ENCODE measurements at places on chromosomes 6 and 20.

DNA sequence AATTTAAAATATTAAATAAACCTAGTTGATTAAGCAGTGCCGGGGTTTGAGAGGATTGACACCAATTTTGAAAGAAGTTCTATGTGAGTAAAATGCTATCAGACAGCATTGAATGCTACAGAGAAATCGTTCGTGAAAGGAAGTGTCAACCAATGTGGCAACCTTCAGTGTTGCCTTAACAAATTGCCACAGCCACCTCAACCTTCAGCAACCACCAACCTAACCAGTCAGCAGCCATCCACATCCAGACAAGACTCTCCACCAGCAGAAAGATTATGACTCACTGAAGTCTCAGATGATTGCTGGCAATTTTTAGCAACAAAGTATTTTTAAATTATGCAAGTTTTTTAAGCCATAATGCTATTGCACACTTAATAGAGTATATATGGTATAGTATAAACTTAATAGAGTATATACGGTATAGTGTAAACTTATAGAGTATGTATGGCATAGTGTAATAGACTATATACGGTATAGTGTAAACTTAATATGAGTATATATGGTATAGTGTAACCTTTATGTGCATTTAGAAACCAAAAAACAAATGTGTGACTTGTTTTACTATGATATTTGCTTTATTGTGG lies 65.3 kb upstream of the ID4 start:
- DNase-seq = no peak

DNA sequence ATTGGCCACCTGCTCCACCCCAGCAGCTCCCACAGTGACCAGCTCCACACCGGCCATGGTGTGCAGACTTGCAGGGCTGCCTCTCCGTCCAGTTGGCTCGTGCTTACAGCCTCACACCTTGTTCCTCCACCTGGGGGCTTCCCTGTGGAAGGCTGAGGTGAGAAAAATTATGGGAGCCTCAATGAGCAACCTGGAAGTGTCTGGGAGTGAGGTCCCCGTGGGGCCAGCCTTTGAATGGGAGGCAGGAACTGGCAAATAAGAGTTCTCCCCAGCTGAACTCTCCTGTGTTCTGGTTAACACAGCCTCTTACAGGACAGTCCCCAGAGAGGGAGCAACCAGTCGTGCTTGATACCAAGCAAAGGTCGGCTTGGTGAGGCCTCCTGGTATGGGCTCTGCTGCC lies 3.8 kb upstream of the PFDN4 start:
- no peak for DNase-seq

- DNase-seq = no peak
Observed at GRCh38 chr6:38514399-38514798, 125.3 kb downstream of the BTBD9 start.

DNA sequence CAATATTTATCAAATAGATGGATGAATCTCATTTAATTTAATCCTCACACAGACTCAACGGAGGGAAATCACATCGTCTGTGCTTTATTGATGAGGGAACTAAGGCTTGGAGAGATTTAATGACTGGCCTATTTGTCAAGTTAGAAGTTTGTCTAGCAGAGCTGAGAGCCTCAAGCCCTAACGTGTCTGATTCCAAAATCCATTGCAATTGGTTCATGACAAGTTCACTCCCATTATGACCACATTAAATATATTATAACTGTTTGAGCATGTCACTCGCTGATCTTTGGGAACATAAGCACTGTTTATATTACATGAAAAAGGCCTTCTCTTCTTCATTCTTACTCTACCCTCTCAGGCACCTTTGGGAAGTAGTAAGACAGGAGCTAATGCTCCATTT lies 89.4 kb upstream of the SIRPA start:
- no peak for DNase-seq

DNA sequence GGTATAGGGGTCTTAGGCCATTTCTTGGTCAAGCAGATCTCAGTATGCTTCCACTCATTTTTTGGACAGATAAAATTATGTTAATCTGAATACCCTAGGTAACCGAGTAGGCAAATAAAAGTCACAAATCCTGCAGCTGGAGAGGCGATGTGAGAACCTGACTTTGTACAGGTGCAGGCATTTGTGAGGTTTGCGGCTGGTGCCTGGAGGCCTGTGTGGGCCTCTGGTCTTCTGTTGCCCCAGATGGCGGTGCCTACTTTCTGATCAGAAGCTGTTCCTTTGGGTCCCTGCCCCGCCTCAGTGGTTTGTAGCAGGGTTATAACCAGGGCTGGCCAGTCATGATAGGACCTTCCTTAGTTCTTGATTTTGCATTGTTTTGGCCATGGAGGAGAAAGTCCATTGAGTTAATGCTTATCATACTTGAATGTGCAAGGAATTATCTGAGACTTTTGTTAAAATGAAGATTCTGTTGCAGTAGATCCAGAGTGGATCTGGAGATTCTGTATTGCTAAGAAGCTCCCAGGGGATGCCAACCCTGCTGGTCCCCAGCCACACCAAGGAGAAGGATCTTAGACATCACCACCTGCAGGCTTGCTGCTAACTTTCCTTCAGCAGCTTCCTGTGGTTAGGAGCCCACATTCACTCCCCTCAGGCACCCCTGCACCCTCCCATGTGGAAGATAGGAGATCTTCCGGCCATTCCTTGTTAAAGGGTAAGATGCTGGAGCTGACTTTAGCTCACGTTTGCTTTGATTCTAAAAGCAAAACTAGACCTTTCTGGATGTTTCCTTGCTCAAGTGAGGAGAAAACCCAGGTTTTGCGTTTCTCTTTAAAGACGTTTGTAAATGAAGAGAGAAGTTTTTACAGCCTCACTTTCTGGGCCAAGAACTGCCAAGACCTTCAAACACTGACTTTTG lies 50.7 kb downstream of the LRRC1 start:
- no peak for DNase-seq

GRCh38 chr6:70164556-70164955 lies 138.3 kb downstream of the COL9A1 start:
- no peak for DNase-seq

GRCh38 chr6:11218538-11219399 lies 13.7 kb downstream of the NEDD9 start:
- DNase-seq = no peak

- no peak for DNase-seq
Observed at GRCh38 chr6:37612475-37612874, 85.2 kb downstream of the MDGA1 start.

DNA sequence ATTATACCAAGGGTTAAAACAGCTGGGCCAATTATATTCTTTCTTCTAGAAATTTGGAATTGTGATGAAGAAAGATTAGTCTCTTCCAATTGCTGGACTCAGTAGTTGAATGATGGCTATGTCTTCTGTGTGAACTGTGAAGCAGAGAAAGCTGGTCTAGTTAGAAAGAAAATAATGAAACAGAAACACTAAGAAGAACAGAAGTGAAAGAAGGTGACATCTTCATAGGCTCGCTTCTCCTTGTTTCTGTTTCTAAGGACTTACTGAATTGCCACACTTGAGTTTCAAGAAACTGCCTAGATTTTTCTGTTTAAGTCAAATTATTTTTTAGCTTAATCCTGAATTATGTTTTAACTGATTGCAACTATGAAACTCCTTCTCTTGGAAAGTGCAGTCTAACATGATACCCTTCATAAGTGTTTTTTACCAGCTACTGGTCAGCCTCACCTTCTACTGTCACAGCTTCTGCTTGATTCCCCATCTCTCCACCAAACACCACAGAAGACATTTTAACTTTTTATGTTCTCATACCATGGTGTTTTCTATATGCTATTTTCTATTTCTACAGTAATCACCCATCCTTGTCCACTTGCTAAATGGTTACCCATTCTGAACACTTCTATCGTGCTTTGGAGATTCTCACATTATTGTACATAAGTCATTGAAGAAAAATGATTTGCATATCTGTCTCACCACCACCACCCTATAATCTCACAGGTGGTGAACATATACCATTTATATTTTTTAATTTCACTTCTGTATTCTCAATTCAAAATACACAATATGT lies 268.8 kb downstream of the GRIK2 start:
- DNase-seq = no peak

- no peak for DNase-seq
Observed at GRCh38 chr6:134070271-134070670, 17.8 kb upstream of the SLC2A12 start.

DNA sequence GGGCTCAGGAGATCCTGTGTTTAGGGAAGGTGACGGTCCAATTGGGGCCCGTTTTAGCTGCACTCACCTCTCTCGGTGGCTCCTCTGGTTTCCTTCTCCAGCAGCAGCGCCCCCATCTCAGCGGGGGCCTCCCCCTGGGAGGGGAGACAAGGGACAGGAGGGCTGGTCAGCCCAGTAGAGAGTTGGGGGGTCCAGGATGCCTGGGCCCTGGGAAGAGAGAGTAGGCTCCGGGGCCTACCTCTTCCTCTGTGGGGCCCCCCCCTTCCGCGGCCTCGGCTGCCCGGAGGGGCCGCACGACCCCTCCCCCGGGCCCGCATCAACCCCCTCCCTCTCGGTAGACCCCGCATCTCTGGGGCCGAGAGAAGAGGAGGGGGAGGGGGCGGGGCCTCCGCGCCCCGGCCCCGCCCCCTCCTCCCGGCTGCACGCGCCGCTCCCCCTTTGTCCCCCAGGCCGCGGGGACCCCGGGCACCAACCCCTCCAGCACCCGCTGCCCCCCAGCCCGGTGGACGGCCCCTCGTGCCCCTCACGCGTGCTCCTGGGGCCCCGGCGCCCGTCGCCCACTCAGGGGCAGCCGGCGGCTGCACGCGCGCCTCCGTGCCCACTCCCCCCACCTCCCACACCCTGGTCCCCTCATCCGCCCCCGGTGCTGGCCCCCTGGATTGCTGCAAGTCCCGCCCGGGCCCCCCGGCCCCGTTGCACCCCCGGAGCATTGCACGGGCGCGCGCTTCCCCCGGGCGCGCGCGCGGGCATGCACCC lies 464 bp downstream of the EHMT2 start:
- no peak for DNase-seq

DNA sequence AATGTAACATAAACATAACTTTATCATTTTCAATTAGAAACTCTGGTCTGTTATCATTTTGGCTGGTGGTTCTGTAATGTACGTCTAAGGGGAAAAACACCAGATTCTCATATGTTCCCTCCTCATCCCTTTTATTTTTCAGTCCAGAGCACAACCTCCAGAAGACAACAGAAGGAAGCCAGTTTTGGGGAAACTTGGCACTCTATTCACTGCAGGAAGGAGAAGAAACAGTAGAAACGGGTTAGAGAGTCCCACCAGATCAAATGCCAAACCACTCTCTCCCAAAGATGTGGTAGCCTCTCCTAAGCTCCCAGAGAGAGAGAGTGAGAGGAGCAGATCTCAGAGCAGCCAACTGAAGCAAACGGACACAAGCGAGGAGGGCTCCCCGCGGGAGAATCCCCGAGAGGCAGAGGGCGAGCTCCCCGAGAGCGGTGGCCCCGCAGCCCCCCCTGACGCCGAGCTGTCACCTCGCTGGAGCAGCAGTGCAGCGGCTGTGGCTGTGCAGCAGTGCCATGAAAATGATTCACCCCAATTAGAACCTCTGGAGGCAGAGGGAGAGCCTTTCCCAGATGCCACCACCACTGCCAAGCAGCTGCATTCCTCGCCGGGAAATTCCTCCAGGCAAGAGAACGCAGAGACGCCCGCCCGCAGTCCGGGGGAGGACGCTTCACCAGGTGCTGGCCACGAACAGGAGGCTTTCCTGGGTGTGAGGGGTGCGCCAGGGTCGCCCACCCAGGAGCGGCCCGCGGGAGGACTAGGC lies 117.8 kb downstream of the RTN4IP1 start:
- no peak for DNase-seq

- DNase-seq = no peak
Observed at GRCh38 chr20:44419131-44419844, 56.4 kb upstream of the TTPAL start.

All from NCI-H1417 treated with DMSO at 0.1 percent for 48 hours (cell line).